Activated CD4-positive, alpha-beta T cell treated with anti-CD3 and anti-CD28 coated beads, Interleukin-2, Interleukin-4, amounts not matched to agents 100 ng/mL and 50 ng/mL, durations not matched to agents 16 hours and 8 hours (primary cell): ENCODE measurements at places on chromosomes 6 and 20.

DNA sequence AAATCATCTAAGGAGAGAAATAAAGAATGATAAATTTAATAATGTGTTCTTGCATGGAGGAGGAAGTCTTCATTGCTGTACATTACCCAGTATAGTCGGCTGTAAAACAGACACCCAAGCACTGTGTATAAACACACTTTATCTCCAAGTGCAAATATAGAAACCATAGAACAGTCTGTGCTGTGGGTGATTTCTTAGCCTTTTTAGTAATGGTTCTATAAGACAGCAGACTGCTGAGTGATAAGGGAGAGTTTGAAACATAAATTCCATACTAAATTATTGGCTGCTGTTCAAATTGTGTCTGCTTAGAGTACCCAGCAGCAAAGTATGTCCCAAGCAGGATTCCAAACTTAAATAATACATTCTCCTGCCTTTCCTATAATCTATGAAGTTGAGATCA lies 4.6 kb downstream of the FILIP1 start:
- DNase-seq = no peak

GRCh38 chr20:20546402-20546801 lies 166.0 kb downstream of the RALGAPA2 start:
- DNase-seq = peak; percentile 29

GRCh38 chr6:11605507-11605905 lies 68.0 kb downstream of the TMEM170B start:
- no peak for DNase-seq

DNA sequence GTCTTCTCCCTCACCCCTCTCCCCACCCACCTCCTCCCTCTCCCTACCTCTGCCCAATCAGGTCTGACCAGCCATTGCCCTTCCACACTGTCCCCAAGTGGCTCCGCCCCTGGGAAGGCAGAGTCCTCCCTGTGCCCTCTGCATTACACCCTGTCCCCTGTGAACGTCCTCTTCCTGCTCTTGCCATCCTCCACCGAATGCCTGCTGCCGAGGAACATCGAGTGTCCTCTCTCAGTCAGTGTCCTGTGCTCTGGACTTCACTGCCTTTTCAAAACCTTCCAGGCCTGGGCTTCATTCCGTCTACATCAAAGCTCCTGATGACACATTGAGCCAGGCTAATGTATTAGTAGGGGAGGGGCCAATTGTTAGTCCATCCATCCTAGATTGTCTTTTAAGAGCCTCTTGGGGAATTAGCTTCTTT lies 3.3 kb upstream of the PACSIN1 start:
- no peak for DNase-seq

DNA sequence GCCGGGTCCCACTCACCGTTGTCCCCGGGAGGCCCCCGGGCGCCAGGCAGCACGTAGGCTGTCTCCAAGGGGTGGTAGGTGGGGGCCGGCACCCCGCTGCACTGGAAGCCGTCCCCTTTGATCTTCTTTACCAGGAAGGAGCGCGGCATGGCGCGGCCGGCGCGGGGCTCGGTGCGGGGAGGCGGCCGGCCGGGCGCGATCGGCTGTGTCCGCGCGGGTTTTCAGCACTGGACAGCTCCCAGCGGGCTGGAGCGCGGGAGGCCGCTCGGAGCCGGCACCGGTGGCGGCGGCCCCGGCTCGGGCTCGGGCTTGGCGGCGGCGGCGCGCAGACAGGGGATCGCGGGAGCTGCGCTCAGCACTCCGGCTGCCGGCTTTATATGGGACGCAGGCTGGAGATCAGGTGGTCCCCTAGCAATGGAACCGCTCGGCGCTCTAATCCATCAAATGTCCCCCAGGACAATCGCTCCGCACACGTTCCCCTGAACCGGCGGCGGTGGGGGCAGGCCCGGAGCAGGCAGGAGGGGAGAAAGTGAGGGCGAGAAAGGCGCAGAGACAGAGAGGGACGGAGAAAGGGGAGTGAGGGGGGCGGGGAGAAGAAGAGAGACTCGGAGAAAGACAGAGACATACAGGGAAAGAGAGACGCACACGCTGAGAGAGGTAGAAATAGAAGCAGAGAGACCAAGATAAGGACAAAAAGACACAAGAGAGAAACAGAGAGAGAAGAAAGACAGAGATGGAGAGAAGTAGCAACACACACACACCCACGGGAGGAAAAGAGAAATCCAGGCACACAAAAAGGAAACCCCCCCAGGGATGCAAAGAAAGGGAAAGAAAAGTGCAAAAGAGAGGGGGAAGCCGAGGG lies at the start of gene SCRT2:
TSS of gene SCRT2 (minus strand) at position 350 of the 862 bp plus-strand sequence. CDS start at position 149, 201 bp downstream.
- peak; percentile 35 for DNase-seq

DNA sequence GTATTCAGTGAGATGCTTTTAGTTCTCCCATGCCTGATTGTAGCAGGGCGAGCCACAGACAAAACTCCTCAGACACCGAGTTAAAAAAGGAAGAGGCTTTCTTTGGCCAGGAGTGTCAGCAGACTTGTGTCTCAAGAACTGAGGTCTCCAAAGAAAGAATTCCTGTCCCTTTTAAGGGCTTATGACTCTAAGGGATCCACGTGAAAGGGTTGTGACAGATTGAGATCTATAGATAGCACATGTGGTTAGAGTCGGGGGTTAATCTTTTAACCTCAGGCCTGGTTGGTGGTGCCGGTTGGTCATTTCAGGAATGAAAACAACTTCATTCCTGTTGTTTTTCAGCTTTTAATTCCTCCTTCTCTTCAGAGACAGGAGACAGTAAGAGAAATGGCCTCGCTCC lies 168.8 kb upstream of the GRIK2 start:
- DNase-seq = no peak

DNA sequence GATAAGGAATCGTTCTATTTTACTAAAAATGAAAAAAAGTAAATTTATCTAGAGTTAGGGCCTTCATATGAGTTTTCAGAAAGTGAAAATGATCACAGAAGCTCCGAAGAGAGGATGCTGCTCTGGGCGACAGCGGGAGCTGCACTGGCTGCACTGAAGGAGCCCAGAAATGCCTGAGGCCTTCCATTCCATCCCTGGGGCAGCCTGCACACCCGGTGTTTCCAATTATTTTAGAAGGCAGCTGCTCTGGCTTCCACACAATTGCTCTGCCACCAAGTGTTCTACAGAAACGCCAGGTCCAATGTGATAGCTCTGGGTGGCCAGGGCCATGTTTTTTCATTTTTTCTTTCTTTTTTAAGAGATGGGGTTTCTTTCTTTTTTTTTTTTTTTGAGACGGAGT lies 3.6 kb downstream of the DTNBP1 start:
- no peak for DNase-seq

DNA sequence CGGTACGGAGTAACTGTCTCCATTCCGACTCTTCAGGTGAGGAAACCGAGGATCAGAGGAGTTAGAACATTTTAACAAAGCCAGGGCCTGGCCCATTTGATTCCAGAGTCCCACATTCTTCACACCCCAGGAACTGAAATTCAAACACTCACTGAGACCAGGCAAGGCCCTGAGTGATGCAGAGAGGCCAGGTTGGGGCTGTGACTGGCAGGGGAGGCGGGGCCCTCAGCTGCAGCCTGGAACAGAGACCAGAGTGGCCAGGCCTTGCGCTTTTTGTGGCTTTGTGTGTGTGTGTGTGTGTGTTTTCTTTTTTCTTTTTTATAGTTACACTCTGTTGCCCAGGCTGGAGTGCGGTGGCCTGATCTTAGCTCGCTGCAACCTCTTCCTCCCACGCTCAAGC lies 57.2 kb downstream of the BCAS4 start:
- DNase-seq = no peak

GRCh38 chr20:62087227-62087626 lies 21.5 kb upstream of the TAF4 start:
- DNase-seq = no peak

DNA sequence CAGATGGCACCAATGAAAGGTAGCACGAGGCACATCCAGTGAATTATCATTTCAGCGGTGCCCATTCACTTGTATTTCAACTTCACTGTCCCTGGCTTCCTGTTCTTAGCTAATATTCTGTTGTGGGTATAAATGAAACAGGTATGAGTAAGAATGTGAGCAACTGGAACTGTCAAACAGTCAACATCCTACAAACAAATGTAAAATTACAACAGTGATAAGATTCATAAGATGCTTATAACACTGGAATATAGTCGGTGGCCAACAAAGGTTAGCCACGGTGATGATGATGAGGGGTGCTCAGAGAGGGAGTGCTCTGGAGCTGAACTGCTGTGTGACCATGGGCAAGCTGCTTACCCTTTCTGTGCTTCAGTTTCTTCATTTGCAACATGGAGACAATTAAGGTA lies 74.9 kb upstream of the TOX2 start:
- DNase-seq = peak; percentile 80

- peak; percentile 47 for DNase-seq
These were observed 10.7 kb downstream of the SLC9A8 start for GRCh38 chr20:49823152-49823847.
